Activated B cell treated with CpG ODN at 0.5 μM for 24 hours (primary cell): ENCODE measurements at places on chromosomes 5 and 9. TPM values are rescaled to one million over a fixed set of nuclear protein-coding genes. Genes with fewer than 3 reads are reported as not detected.

DNA sequence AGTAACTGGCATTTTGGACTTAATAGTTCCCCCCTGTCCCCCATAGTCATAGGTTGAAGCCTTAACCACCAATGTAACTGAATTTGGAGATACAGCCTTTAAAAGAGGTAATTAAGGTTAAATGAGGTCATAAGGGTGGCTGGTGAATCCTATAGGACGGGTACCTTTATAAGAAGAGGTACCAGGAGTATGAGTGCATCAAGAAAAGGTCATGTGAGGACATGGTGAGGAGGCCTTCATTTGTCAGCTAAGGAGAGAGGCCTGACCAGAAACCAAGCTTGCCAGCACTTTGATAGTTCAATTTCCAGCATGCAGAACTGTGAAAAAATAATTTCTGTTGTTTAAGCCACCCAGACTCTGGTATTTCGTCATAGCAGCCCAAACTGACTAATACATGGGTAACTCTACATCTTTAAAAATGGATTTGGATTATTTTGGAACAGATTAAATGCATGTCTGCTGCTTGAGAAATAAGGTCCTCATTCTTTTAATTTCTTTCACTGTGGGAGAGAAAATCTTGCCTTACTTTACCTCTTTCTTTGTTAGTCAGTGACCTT is 9.7 kb downstream of the RASA1 start:
- no peak overlapping the region for H3K27ac ChIP-seq
- no peaks in the 10 kb centered on the region for H3K27me3 ChIP-seq
- DNase-seq = no peak
- H3K4me3 ChIP-seq = no peak overlapping the region
- peaks cover 32% of the 10 kb centered on the region for H3K36me3 ChIP-seq

- DNase-seq = no peak
- H3K4me1 ChIP-seq = no peaks in the 10 kb centered on the region
- no peak overlapping the region for H3K27ac ChIP-seq
These were observed 29.5 kb downstream of the GDNF start for GRCh38 chr5:37810311-37810710.

DNA sequence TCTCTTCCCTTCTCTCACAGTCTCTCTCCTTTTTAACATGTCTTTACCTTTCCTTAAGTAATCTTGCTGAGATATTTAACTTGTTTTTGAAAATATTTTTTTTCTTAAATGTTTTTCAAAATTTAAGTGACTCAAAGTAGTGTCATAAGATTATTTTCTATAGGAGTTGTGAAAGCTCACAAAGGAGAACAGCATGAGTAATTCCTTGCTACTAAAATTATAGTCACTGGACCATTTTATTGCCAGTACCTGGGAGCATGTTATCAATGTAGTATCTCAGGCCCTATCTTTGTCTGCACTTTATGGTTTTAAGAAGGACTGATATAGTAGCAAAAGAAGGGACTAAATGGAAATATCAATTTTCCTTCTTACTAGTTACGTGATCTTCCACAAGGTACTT is 181.9 kb downstream of the TMEM232 start:
- DNase-seq = no peak
- no peak overlapping the region for H3K4me3 ChIP-seq
- H3K36me3 ChIP-seq = no peaks in the 10 kb centered on the region
- H3K27me3 ChIP-seq = no peaks in the 10 kb centered on the region

- no peaks in the 10 kb centered on the region for H3K27me3 ChIP-seq
- no peaks in the 10 kb centered on the region for H3K36me3 ChIP-seq
- DNase-seq = no peak
- H3K4me1 ChIP-seq = peaks cover 24% of the 10 kb centered on the region
- no peak overlapping the region for H3K27ac ChIP-seq
- H3K4me3 ChIP-seq = no peak overlapping the region
These were observed 119.0 kb downstream of the PIK3R1 start for GRCh38 chr5:68334553-68334886.

DNA sequence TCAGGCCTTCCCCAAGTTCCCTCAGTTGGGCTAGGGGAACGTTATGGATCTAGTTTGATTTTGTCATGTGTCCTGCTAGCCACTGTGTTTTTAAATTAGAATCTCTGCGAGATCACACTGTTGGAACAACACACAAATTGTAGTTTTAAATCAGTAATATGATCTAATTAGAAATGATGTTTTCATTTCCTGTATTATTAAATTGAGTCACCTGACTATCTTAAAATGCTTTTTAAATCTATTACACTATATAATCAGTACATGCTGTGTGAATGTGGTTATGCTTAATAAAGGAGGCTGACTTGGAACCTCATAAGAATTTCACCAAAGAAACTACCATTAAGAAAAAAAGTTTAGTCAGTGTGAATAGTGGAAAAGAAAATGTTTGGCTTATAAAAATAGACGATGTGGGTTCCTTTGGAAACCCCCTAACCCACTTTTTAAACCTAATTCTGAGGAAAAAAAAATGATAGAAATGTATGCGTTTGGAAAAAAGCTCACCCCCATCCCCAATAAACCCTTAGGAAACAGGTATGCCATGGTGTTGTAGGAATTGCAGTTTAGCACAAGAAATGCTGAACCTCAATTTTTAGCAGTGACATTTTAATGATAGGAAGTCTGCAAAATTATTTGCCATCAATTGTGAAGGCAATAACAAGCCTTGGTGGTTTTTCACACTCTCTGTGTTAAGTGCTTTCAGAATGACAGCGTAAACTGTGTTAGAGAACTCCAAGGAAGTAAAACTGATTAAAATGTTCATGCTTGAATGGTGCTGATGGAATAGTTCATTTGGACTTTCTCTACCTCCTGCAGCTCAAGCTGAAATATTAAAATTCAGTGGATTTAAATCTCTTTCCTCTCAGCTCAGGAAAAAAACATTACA is 59.0 kb downstream of the TLE4 start:
- no peak for DNase-seq
- peaks cover 19% of the 10 kb centered on the region for H3K4me1 ChIP-seq
- no peaks in the 10 kb centered on the region for H3K27me3 ChIP-seq
- no peak overlapping the region for H3K4me3 ChIP-seq

GRCh38 chr9:134597041-134597913 is 44.3 kb upstream of the COL5A1 start:
- H3K4me1 ChIP-seq = no peaks in the 10 kb centered on the region
- no peaks in the 10 kb centered on the region for H3K36me3 ChIP-seq
- no peak overlapping the region for H3K27ac ChIP-seq
- no peak overlapping the region for H3K4me3 ChIP-seq
- H3K27me3 ChIP-seq = no peaks in the 10 kb centered on the region

DNA sequence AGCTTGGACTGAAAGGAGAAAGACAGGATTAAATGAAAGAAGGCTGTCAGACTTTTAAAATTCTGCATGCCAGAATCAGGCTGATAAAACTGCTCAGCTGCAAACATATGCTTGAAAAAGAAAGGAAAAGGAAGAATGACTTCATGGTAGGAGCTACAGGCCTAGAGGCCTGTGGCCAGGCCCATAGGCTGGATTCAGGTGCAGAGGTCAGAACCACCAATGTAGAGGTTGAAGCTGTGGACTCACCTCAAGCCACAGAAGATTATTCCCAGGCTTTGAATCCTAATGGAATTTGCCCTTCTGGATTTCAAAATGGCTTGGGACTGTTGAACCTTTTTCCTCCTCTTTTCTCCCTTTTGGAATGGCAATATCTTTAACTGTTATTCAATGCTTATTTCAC is 47.7 kb downstream of the TMEM38B start:
- H3K36me3 ChIP-seq = peaks cover 40% of the 10 kb centered on the region
- H3K4me1 ChIP-seq = no peaks in the 10 kb centered on the region
- H3K4me3 ChIP-seq = no peak overlapping the region
- DNase-seq = no peak

The GCNT1 gene
- 9.2 and 10.6 TPM in 2 replicates for total RNA-seq

The FOXD4L4 gene
- 0.29 and 0.39 TPM in 2 replicates for total RNA-seq

The WDR31 gene
- total RNA-seq = 0.73 and 1.6 TPM in 2 replicates
